Thyroid gland (tissue), 4 donors: ENCODE measurements at places on chromosomes 2 and 18. TPM values are rescaled to one million over a fixed set of nuclear protein-coding genes. Genes with fewer than 3 reads are reported as not detected.

The CHAC2 gene
- 2.0 TPM for total RNA-seq

The ACMSD gene
- not detected for total RNA-seq

The MYOM1 gene
- 3.0 TPM for total RNA-seq

The INPP5D gene
- total RNA-seq = 8.4 TPM

The TUBB6 gene
- total RNA-seq = 143 TPM

The HAUS1 gene
- total RNA-seq = 17.9 TPM

DNA sequence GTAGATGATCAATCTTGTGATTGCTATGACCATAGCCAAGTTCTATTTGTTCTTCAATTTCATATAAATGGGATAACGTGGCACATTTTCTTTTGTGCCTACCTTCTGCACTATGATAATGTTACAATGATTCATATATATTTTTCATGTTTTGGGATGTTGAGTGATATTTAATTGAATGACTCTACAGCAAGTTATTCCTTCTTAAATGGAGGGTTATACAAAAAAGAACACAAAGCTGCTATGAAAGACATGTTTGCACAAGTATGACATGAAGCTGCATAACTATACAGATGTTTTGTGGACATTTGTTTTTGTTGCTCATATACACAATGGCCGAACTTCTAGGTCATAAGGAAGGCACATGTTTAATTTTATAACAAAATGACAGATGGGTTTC lies 356.2 kb downstream of the CBLN2 start:
- no peak overlapping the region for H3K27ac ChIP-seq
- no peaks in the 10 kb centered on the region for H3K27me3 ChIP-seq
- H3K36me3 ChIP-seq = no peaks in the 10 kb centered on the region
- DNase-seq = no peak
- no peaks in the 10 kb centered on the region for H3K4me1 ChIP-seq
- H3K4me3 ChIP-seq = no peak overlapping the region

DNA sequence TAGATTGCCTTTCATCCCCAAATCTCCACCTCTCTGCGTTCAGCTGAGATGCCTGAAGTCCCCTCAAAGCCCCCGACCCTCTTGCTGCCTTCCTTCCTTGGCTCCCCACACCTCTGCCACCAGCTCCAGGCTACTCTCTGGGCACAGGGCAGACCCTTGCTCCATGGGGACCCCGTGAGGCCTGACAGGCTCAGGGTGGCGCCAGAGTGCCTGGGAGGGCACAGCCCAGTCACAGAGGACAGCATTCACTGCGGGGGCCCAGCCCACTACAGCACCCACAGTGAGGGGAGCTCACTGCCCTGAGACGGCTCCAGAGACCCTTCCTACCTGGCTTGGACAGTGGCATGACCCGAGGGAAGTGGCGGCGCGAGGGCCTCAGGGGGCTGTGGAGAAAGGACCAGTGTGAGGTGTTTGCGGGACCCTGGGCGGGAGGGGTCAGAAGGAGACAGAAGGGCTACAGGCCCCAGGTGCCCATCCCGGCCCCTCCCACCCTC lies 51.0 kb downstream of the AQP12A start:
- H3K27ac ChIP-seq = no peak overlapping the region
- no peaks in the 10 kb centered on the region for H3K4me1 ChIP-seq

- no peak overlapping the region for H3K4me3 ChIP-seq
- no peaks in the 10 kb centered on the region for H3K4me1 ChIP-seq
- peaks cover 10% of the 10 kb centered on the region for H3K36me3 ChIP-seq
- H3K27me3 ChIP-seq = no peaks in the 10 kb centered on the region
- H3K27ac ChIP-seq = no peak overlapping the region
These were observed 79.3 kb downstream of the BIRC6 start for GRCh38 chr2:32436150-32436549.

DNA sequence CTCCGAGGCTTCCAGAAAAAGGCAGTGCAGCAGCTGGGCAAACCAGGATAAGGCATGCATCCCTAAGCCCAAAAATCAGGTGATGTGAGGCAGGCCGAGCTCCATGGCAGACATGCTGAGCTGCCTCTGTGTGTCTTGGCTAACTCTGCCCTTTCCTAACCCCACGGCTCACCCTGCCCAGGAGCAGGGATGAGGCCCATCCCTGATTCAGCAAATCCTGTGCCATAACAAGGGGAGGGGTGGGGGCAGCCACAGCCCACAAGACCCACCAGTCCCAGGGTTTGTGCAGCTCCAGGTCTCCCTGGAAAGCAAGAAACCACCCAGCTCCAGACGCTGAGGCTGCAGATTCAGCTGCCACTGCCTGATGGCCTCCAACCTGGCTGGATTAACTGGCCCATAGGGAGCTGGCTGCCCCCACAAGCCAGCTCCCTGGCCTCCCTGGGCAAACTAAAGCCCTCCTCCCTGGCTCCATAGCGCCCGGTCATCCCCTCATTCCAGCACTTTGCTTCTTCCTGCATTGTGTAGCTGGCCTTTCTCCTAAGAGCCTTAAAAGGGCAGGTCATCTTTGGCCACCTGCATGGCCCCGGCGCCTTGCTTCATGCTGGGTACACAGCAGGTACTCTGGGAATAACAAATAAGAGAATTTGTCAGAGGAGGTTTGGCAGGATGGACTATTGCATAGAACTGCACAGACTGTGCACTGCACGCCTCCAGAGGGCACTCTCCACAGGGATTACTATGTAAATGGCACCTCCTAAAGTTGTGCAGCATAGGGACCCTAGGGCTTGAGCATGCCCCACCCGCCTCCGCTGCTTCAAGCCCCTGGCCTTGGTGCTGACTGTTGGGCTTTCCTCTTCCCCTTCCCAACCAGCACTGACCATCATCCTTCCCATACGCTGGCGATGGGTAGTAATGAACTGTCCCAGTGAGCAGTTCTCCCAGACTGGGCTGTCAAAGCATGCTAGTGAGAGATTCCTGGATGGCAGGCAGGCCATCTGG lies 10.7 kb downstream of the STEAP3 start:
- H3K27ac ChIP-seq = no peak overlapping the region
- no peak for DNase-seq
- no peaks in the 10 kb centered on the region for H3K36me3 ChIP-seq
- H3K4me1 ChIP-seq = no peaks in the 10 kb centered on the region

GRCh38 chr18:40935423-40935822 lies 1019.6 kb upstream of the PIK3C3 start:
- DNase-seq = no peak
- H3K36me3 ChIP-seq = no peaks in the 10 kb centered on the region
- no peak overlapping the region for H3K4me3 ChIP-seq

GRCh38 chr2:236847538-236848263 lies 238.0 kb upstream of the COPS8 start:
- H3K4me1 ChIP-seq = no peaks in the 10 kb centered on the region
- no peaks in the 10 kb centered on the region for H3K27me3 ChIP-seq
- DNase-seq = no peak
- H3K4me3 ChIP-seq = no peak overlapping the region

DNA sequence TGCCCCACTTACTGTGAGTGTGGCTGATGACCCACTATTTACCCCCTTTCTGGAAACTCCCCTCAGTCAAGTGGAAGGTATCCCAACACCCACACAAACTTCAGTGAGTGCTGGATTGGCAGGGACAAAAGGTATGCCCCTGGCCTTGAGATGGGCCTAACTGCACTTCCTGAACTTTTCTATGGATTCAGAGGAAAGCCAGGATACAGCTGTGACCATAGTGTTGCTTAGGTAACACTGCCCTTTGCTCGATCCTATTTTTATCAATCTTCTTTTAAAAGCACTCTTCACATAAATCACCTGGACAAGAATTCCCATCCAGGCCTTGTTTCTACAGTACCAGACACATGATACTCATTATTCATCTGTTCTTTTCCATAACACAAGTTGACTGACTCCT lies 671.5 kb upstream of the SLC8A1 start:
- H3K4me1 ChIP-seq = no peaks in the 10 kb centered on the region
- H3K27ac ChIP-seq = no peak overlapping the region
- peak; percentile 5 for DNase-seq
- H3K4me3 ChIP-seq = no peak overlapping the region
- H3K36me3 ChIP-seq = no peaks in the 10 kb centered on the region
- no peaks in the 10 kb centered on the region for H3K27me3 ChIP-seq

- DNase-seq = no peak
- no peak overlapping the region for H3K27ac ChIP-seq
- H3K36me3 ChIP-seq = no peaks in the 10 kb centered on the region
- H3K4me3 ChIP-seq = no peak overlapping the region
These were observed 6.1 kb downstream of the RNF144A start for GRCh38 chr2:6923319-6923718.

- DNase-seq = no peak
- H3K4me3 ChIP-seq = no peak overlapping the region
- H3K4me1 ChIP-seq = peaks cover 12% of the 10 kb centered on the region
- no peak overlapping the region for H3K27ac ChIP-seq
These were observed 51.0 kb upstream of the DSC1 start for GRCh38 chr18:31213641-31214040.

DNA sequence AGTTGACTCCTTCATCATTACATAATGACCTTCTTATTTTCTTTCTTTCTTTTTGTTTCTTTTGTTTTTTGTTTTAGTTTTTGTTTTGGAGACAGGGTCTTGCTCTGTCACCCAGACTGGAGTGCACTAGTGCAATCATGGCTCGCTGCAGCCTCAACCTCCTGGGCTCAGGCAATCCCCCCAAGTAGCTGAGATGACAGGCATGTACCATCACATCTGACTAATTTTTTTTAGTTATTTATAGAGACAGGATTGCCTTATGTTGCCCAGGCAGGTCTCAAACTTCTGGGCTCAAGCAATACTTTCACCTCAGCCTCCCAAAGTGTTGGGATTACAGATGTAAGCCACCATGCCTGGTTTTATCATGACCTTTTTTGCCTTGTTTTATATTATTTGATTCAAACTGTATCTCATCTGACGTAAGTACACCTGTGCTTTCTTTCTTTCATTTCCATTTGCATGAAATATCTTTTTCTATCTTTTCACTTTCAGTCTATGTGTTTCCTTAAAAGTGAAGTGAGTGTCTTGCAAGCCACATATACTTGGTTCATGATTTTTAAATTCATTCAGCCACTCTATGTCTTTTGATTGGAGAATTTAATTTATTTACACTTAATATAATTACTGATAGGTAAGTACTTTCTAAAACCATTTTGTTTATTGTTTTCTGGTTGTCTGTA lies 39.1 kb downstream of the SP100 start:
- no peak overlapping the region for H3K27ac ChIP-seq
- H3K4me1 ChIP-seq = no peaks in the 10 kb centered on the region
- no peaks in the 10 kb centered on the region for H3K27me3 ChIP-seq
- H3K4me3 ChIP-seq = no peak overlapping the region

DNA sequence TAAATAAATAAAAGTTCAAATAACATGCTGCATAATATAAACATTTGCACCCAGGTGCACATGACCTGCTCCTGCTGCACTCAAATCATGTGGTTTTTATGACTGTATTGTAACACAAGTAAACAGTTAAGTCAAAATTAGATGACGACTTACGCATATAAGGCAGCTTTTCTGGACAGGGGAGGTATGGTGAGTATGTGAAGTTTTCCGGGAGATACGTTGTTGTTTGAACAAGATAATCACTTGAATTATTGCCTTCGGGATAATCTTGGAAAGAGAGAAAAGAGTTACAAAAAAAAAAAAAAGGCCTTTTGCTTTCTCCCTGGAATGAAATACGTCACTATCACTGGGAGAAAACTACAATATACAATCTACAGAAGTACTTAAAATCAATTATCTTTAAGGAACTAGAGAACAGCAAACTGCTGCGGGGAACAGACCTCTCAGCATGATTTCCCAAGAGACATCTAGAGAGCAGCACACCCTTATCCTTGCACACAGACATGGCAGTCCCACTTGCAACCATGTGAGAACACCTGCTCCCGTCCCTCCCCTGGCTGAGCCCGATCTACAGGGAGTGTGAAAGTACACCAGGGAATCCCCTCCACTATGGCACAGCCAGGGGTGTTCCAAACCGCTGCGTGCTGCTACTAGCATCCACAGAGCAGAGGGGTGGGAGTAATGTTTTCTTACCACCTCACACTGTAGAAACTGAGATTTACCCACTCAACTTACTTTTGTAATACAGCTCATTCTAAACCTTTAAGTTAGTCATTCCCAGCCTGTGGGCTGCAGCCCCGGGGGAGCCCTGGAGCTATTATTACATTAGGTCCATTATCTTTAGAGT lies 26.3 kb downstream of the B4GALT6 start:
- no peak overlapping the region for H3K4me3 ChIP-seq
- no peaks in the 10 kb centered on the region for H3K36me3 ChIP-seq
- no peaks in the 10 kb centered on the region for H3K27me3 ChIP-seq
- H3K4me1 ChIP-seq = no peaks in the 10 kb centered on the region
- DNase-seq = no peak
- H3K27ac ChIP-seq = no peak overlapping the region
